ENCODE measurements at places on chromosomes 7 and 10.

GRCh38 chr7:44240376-44240775 lies 39.6 kb downstream of the YKT6 start:
- no peak for DNase-seq

- DNase-seq, result no peak
These were observed 31.3 kb downstream of the HIBADH start for GRCh38 chr7:27631391-27631790.

DNA sequence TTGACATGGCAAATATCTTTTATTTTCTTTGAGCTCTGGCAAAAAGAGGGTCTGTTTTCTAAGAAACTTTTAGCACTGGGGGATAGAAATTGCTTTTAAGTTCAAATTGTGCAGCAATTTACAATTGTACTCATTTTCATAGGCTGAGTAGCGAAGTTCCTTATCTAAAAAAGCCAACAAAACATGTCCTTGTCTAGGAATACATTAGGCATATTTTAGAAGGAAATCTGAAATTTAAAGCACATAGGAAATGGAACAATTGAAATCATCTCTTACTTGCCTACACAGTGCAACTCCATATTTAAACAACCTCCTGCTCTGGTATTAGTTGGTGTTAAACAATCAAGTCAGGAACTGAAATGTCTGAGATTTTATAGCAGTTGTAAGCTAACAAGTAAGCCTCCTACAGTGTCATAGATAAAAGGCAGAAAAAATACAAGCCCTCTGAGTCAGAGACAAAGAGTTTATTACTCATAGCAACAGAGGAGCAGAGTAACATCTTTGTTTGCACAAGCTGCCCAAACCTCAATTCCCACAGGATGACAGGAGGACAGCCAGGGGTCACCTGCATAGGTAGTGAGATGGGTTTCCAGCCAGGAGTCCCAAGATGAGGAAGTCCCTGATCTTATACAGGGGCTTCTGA lies 280.2 kb upstream of the HGF start:
- DNase-seq, result no peak

- DNase-seq, result no peak
These were observed 96.4 kb downstream of the FGFR2 start for GRCh38 chr10:121501796-121502195.
